ENCODE measurements at places on chromosomes 16 and 17.

- DNase-seq: no peak
Observed at GRCh38 chr16:49011901-49012300, 269.7 kb downstream of the CBLN1 start.

DNA sequence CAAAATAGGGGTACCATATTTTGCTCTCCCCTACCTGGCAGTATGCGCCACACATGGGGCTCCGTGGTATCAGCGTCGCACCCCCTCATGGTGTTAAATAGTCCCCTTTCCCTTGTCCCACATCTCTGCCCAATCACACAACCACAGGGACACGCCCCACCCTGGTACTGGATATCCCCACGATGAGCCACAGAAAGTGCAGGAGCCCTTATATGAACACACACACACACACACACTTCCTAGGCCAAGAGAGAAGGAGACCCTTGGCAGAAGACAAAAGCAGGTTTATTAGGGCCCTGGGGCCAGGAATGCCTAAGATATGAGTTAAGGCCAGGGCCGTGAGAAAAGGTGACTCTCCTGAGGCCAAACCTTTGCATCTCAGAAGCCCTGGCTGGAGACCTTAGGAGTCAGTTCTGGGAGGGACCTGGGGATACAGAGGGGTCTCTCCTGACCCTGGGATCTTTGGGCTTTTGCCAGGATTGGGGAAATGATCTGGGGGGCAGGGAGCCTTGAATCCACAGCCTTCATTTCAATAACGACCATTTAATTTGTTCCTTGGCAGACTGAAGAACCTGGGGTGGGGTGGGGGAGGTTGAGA lies 11.6 kb downstream of the COPZ2 start:
- no peak for DNase-seq

DNA sequence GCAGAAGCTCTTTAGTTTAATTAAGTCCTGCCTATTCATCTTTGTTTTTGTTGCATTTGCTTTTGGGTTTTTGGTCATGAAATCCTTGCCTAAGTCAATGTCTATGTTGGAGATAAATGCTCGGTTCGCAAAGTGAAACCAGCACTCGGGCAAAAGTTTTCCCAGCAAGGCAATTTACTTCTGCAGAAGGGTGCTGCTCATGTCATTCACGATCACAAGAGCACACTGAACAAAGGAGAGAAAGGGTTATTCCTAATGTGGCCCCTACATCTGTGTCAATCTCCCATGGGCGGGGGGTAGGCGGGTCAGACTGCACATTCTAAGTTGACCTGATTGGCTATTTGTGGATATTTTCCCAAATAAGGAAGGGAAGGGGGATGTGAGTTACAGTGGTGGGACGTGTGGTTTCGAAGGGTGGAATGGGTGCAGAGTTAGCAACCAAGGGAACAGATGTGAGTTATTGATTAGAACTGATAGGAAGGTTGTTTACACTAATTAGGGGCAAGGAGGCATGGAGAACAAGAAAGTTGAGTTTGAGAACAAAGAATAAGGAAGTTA lies 23.0 kb downstream of the ATF7IP2 start:
- no peak for DNase-seq

- no peak for DNase-seq
Observed at GRCh38 chr16:10067406-10067805, 114.8 kb downstream of the GRIN2A start.

DNA sequence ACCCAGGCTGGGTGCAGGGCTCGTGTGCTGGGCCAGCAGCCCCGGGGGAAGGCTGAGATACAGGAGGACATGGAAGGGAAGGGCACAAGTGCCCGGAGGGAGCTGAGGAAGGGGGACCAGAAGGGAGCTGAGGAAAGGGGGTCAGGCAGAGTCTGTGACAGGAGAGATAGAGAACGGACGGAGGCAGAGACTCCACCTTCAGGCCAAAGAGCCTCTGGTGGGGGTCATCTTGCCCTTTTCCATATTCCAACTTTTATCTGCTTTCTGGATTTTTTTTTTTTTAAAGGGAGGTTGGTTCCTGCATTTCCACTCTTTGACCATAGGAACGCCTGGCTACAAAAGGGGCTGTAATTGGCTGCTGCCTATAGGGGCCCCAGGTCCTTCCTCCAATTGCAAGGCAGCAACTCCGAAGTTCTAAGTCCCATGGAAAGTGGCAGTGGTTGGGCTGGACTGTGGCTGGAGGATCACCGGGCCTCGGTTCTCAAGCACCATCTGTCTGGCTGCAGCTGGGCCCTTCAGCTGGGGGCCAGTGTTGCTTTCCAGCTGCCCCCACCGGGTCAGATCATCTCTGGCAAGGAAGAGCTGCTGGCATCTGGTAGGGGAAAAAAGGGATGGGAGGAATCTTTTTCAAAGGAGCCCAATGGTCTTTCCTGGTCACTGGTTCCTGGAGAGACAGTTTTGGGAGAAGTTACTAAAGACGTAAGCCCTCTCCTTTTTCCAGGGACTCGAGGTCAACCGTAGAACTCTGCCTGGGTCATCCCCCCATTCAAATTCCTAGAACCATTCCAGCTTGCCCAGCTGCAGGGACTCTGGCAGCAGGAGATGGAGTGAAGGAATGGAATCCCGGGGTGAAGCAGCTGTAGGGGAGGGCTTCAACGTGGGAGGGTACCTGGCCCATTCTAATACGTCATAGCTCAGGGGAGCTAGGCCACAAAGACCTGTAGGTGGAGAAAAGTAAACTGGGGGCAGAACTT lies 13.1 kb upstream of the MRPS23 start:
- no peak for DNase-seq

DNA sequence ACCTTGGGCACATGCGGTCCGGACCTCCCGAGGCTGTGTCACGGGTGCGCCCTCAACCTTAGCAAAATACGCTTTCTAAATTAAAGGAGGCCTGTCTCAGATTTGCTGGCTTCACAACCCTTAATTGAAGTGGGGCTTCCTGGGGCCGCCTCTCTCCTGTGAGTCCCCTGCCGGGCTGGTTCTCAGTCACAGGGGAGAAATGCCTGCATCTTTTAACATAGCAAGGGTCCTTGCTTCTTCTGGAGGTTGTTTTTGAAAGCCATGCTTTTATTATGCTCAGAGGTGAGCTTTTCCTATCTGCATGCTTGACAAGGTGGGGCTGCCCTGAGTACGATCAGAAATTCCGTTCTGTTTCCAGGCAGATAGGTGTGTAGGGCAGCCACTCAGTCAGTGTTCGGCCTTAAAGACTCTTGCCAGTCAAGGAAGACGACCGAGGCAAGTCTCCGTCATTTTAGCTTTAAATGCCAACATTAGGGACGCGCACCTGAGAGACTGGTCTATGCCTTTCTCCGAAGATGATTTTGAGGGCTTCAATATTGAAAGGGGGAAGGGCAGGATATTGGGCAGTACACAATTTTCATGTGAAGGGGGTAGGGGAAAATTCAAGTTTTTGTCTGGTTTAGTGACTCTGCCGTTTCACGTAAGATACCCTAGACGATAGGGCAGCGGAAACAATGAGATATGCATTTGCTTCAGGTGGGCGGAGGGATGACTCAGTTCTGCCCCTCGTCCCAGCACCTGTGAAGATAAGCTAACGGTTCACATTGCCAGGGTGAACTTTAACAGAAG lies 5.5 kb upstream of the SLC7A5 start:
- DNase-seq: peak; percentile 92

DNA sequence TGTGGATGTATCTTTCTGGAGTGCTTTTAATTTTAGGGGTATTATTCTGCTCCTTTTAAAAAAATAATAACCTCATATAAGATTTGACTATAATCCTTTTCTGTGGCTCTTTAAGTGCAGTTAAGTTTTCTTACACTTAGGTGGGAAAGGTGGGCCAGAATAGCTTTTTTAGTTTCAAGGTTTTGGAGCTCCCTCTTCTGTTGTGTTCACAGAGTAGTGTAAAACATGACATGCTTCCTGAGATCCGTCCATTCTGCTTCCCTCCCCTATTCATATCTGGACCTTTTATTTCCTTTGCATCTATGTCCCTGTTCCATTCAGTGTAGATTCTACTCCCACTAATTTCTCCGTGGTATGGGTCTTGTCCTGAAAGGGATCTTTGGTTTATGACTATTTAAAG lies 12.8 kb downstream of the LRRC36 start:
- DNase-seq: no peak

DNA sequence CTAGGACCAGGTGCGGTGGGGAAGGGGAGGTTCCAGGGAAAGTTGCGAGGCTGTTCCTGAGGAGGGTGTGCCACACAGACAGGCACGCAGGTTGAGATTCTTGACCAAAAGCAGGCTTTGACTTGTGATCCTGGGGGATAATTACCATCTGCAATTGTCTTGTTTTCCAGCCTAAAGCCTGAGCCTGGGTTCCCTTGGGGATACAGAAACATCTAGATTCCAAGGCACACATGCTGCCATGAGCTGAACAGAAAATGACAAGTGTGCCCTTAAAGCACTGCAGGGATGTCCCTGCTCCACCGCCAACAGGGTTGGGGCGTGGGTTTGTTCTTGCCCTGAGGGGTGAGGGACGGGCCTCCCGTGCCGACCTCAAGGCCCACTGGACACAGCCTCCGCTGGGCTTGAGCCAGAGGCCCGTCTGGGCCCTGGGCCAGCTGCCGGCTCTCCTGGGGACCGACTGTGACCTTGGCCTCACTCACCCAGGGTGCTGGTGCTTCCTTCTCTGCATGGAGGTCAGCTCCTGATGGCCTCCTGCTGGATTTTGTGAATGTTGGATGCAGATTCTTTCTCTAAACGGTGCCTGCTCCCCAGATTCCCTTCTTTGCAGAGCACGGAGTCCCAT lies 14.0 kb downstream of the CA5A start:
- no peak for DNase-seq

DNA sequence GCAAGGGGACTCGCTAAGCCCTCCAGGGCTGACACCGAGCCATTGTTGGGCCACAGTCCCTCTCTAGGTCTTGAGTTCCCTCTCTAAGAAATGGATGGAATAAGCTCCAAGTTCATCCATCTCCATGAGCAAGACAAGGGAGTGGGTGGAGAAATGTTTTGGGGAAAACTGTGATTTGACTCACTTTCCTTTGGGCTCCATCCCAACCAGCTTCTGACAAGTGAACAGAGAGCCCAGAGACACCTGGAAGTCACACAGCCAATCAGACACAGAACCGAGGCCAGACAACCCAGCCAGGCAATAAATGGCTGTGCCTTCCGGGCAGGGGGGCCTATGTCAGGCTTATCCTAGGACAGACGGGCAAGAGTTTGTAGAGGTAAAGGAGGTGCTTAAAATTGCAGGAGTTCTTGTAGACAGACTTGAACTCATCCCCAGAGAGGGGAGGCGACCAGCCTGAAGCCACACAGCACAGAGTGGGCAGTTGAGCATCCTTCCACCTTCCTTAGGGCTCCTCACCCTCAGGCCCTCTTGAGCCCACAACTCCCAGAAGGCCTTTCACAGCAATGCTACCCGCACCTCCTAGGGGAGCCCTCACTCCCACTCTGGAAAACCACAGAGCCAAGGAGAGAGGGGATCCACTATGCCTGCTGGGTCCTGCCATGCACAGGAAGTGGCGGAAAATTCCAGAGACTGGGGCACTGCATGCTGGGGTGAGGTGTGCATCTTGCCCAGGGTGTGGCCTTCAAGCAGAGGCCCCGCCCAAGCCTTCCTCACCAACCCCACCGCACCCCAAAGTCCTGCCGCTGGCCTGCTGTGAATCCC lies 9.5 kb upstream of the FAM83G start:
- no peak for DNase-seq

- no peak for DNase-seq
Observed at GRCh38 chr16:54118846-54119245, 167.7 kb downstream of the IRX3 start.

GRCh38 chr17:65078441-65079160 lies 22.1 kb upstream of the GNA13 start:
- no peak for DNase-seq

- no peak for DNase-seq
Observed at GRCh38 chr16:78179666-78180065, 80.2 kb downstream of the WWOX start.

DNA sequence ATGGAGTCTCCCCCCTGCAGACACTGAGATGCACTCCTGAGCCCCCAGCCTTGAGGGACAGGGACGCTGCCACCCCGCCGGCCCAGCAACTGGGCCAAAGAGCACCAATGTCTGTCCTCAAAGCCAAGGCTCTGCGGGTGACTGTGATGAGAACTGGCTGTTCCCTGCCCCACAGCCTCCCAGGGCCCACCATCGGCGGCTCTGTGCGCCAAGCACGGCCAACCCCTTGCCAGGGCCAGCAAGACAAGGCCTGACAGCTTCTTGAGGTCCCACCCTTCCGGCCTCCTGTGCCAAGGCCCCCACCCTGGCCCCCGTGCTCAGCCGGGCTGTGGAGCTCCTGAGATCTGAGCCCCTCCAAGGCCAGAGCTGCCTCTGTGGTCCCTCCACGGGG lies 34.2 kb upstream of the PABPN1L start:
- no peak for DNase-seq

DNA sequence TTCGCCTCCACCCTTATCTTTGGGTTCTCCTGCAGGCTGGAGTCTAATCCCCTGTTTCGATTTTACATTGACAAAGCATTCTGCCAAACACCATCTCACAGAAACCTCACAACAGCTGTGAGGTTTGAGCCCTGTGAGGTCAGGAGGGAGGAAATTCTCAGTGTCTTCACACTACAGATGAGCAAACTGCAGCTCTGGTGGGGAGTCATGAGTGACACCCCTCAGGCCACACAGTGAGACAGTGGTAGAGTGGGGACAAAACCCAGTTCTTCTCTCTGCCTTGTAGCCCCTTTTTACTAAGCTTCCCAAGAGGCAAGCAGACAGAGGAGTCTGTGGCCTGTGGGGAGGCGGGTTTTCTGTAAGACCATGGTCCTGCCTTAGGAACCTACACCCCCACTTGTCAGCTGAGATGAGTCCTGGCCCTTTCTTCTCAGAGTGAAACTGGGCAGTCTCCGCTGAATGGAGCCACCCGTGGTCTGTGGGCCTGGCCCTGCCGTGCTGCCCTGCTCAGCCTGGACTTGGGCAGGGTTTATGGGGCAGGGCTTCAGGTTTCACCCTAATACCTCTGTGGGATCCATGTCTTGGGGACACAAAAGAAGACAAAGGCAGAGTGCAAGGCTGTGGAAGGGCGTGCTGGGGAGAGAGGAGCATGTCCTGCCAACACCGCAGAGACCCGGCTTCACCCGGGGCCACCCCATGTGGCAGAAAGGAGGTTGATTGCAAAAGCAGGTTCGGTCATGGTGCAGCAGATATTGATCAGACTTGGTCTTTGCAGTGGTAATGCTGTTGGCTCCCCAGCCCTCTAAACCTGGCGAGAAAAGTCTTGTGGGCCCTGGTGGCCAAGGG lies 59.0 kb downstream of the ABR start:
- no peak for DNase-seq

DNA sequence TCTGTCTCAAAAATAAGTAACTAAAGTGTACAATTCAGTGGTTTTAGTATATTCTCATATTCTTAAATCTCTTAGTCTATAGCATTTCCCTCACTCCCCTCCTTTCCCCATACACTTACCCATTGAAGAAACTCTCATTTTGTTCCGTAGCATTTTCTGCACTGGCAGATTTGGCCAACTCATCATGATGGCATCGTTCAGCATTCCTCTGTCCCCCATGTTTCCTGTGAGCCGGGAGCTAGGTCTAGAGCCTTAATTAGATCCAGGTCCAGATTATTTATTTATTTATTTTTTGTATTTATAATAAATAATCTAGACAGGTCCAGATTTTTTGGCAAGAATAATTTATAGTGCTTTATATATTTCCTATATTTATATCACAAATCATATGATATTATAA lies 31.0 kb downstream of the HEATR3 start:
- no peak for DNase-seq

Data from T-helper 2 cell treated with Interferon-gamma antibody and Interleukin-4, amounts not matched to agents 5 μg/mL and 100 μg/mL, for 36 hours (primary cell).